ENCODE measurements at places on chromosomes 11 and 22.

DNA sequence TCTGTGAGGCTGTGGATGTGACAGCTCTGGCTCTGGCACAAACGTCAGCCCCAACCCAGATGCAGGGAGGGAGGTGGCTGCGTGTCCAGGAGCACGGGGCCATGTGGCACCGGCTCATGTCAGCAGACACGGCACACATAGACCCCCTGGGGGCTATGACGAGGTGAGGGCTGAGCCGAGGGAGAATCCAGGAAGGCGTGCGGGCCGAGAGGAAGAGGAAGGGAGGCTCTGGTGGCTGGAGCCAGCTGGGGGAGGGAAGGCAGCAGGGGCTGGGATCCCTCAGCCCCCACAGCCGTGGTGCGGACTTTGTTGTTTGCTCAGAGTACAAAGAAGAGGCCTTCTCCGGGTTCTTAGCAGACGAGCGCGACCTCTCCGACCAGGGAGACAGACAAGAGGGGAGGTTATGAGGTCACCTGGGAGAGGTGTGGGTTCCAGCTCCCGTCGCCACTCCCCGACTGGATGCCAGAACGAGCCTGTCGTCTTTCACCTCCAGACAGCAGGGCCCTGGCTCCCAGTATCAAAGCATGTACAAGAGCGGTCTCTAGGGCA is 46.1 kb downstream of the CDKN1C start:
- no peak for DNase-seq

- DNase-seq: no peak
Observed at GRCh38 chr22:46272196-46272595, 4.4 kb downstream of the TTC38 start.

DNA sequence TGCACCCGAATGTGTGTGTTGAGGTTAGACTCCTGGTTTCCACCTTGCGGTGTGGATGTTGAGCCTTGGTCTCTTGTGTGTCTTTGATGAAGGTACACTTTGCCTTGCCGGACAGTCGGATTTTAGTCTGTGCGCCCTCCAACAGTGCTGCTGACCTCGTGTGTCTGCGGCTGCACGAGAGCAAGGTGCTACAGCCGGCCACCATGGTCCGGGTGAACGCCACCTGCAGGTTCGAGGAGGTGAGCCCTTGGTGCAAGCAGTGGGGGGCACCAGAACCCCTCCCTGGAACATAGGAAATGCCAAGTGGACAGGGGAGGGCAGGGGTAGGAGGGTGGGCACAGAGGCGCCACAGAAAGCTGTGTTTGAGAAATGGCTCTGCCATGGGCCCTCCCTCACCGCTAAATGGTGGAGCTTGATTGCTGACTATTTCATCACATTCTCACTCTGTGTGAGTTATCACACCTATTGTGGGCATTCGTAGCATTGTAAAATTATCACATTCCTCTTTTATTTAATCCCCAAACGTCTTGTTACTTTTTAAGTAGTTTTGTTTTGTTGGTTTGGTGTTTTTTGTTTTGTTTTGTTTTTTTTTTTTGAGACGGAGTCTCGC is 26.4 kb upstream of the PANX2 start:
- DNase-seq: no peak

GRCh38 chr11:409008-409599 is 5.7 kb downstream of the SIGIRR start:
- no peak for DNase-seq

DNA sequence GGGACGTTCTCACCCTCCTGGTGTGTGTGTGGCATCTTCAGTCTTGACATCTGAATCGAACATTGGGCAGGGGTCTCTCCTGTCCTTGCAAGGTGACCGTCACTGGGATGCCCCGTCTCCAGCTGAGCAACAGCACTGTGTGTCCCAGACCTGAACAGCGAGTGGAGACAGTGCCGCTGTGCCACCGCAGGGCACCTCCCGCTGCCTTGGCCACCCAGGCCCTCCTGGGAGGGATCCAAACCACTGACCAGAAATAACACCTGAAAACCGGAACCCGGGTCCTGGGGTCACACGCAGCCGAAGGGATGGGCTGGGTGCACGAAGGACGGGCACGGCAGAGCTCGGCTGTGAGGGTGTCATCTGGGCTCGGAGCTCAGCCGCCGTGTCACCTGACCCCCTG is 102.2 kb downstream of the BRD1 start:
- DNase-seq: no peak

DNA sequence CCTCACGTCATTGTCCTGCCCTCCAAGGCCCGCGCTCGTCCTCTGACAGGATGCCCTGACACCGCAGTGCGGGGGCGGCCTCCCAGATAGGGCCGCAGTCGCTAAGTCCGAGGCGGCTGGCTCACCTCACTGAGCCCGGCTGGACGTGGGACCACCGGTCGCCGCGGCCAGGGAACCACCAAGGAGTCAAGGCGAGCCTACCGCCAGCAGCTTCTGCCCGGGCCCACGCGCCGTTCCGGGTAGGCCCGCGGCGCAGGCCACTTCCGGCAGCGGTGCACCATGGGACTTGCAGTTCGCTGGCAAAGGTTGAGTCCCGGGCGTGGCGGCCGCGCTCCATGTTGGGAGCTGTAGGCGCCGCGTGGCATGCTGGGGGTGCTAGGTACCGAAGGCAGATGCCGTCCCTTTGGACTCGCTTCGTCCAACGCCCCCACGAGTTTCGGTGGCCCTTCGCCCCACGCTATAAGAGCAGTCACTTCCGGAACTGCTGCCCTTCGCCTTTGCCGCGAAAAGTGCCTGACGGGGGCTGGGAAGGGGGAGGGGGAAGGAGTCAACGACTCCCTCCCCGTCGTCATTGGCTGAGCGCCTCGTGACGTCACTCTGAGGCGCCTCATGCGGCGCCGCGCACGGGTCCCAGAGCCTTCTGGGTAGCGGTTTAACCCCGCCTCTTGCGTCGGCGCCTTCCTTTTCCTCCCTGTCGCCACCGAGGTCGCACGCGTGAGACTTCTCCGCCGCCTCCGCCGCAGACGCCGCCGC is at the start of gene RPLP2:
RPLP2 (plus strand) TSS at position 681 of the 753 bp plus-strand sequence. CDS start 268 bp downstream, outside the sequence.
- peak; percentile 95 for DNase-seq

DNA sequence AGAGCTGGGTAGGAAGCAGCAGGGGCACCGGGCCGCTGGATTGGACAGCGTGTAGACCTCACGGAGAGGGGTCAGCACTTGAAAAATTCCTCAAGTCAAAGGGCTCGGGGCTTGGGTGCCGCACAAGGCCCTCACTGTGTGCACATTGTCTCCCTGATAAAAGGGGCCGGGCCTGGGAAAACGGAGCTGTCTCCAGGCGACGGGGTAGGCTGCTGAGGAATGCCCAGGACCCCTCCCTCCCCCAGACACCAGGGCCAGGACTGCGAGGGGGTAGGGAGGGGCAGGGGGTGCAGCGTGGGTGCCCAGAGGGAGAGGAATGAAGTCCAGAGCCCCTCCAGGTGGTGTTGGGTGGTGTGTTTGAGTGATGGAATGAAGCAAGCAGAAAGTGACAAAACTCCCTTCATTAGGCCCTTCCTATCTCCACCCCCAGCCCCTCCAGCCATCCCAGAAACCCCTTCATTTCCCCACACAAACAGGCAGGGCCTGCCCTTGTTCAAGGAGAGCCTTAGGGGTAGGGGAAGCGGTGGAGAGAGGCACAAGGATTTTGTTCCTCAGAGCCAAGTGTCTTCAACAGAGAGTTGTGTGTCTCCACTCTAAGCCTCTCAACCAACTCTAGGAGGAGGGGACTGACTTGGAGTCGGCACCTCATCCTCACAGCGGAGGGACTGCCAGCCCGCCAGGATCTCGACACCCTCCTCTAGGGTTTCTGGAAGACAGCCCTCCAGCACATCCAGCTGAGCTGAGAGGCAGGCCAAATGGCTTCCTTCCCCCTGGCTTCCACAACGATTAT is 63.9 kb downstream of the SYN3 start:
- DNase-seq: no peak

DNA sequence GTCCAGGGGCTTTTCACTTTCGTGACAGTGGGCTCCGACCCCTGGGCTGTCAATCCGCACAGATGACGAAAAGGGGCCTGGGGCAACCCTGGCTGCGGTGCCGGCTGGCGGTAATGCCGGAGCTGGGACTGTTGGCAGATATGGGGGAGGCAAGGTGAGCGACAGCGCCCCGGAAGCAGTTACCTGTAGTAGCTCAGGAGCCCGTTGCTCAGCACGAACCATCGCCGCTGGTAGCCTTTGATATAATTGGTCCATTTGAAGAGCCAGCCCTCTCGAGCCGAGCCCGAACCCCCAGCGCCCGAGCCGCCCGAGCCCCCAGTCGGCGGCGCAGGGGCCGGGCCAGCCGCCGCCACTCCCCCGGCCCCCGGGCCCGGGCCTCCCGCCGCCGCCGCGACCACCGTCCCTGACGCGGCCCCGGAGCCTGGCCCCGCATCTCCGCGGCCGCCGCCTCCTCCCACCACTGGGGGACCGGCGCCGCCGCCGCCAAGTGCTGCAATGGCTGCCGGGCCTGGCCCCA is 396 bp downstream of the OSBP start:
- peak; percentile 31 for DNase-seq

DNA sequence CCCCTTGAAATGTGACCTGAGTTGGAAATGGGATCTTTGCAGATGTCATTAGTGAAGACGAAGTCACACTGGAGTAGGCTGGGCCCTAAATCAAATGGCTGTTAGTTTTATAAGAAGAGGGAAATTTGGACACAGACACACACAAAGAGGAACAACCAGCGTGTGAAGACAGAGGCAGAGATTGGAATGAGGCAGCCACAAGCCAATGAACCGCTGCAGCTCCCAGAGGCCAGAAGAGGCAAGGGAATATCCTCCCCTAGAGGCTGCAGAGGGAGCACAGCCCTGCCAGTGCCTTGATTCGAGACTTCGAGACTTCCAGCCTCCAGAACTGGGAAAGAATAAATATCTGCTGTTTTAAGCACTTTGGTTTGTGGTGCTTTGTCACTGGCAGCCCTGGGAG is 484.5 kb downstream of the MN1 start:
- DNase-seq: no peak

DNA sequence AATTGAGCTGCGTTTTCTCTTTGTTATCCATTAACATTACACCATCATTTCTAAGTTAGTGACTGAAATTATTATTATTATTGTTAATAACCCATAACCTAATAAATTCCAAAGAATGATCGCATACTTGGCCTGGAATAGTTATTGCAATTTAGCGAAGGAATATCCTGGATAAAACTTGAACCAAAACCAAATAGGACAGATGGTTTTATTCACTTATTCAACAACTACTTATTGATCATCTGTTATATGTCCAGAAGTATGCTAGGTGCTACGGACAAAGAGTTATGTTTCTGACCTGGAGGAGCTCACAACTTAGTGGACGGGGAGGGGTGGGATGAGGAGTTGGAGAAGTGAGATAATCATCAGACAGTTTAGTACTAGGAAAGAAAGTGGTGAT is 44.8 kb upstream of the ARHGAP20 start:
- DNase-seq: no peak

DNA sequence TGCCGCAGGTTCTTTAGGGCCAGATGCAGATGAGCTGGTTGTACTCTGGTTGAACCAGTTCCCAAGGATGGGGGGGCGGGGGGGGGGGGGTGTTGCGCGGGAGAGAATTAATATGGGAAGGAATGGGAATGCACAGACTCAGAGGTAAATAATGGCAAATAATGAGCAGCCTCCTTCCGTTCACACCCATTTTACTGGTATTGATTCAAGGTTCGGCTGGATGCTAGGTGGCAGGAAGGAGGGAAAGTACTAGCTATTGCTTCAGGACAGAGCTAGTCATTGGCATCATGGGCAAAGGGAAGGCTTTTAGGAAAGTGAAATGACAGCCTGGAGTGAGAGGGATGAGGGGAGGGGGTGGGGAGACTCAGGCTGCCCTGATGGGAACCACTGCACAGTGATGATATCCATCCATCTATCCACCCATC is at the start of gene VSTM5:
VSTM5 (minus strand) TSS at position 25 of the 425 bp plus-strand sequence. CDS start 116 bp downstream, outside the sequence.
- no peak for DNase-seq

DNA sequence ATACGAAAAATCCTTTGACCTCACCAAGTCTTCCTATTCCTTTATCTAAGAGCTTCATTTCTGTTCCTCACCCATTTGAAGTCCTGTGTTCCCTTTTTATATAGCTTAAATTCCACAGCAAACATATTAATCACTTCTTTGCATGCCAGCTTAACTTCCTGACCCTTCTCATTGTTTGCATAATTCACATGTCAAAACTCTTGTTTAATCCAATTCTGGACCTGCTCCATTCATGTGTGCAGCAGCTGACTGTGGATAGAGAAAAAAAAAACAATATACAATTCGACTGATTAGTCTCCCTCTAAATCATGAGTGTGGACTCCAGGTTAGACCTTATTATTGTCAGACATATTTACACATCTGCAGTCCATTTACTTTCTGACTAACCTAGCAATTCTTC is 991.2 kb upstream of the TENM4 start:
- no peak for DNase-seq

DNA sequence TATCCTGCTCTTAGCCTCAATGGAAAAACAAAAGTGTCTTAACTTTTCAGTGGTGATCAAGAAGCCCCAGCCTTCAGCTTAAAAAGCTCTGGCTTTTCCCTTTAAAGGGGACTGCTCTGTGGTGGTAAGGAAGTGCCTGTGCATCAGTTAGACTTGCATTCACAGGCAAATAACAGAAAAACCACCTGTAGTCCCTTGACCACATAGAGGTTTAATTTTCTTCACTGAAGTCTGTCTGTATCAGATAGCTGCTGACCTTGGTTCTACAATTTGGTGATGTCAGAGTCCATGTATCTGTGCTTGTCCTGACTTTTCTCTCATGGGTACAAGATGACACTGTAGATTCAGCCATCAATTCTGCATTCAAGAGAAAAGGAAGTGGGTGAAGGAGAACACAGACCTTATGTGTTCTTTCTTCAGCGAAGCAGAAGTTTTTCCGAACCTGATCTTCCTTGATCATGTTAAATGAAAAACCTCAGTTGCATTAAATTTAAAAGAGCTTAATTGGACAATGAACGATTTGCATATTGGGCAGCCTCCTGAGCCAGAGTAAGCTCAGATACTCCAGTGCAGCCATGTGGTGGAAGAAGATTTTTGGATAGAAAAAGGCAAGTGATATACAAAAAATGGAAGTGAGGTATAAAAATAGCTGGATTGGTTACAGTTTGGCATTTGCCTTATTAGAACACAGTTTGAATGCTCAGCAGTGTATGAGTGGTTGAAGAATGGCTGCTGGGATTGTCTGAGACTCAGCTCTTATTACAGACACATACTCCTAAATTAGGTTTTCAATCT is 43.2 kb upstream of the RDX start:
- no peak for DNase-seq

DNA sequence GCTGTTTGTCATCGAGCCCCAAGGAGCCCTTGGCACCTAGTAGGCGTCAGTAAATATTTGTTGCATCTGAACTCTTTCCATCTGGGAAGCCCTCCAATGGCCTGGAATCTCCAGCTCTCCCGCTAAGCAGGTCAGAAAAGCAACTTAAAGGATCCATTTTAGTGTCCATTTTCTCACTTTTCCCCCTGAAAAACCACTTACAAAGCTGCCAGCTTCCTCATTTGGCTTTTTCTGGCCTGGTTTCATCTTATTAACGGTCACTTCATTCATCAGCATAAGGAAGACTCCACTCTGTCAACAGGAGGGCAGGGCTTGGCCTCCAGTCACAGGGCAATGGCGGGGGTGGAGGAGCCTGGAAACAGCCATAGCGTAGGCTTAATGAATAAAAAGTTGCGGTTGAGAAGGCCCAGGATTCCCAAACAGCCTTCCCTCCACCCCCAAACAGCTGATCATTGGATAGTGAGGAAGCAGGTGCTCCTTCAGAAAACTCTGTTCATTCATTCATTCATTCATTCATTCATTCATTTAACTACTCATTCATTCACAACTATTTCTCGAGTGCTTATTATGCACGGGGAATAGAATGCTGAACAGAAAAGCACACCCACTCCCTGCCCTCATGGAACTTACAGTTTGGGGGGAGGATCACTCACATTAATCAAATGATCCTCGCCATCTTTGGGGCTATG is 104.5 kb upstream of the RCN1 start:
- DNase-seq: no peak

GRCh38 chr11:68775951-68776388 is 24.6 kb upstream of the TESMIN start:
- no peak for DNase-seq

GRCh38 chr11:31643857-31644256 is 134.3 kb downstream of the ELP4 start:
- no peak for DNase-seq

Measured in stimulated activated CD4-positive, alpha-beta T cell treated with anti-CD3 and anti-CD28 coated beads, Interleukin-15, amount 100 ng/mL, for 1 hour (primary cell).